Occipital lobe (tissue), 3 donors: ENCODE measurements at places on chromosomes 16 and 17.

GRCh38 chr16:75452464-75453190, 11.9 kb downstream of the TMEM170A start:
- no peak for DNase-seq

DNA sequence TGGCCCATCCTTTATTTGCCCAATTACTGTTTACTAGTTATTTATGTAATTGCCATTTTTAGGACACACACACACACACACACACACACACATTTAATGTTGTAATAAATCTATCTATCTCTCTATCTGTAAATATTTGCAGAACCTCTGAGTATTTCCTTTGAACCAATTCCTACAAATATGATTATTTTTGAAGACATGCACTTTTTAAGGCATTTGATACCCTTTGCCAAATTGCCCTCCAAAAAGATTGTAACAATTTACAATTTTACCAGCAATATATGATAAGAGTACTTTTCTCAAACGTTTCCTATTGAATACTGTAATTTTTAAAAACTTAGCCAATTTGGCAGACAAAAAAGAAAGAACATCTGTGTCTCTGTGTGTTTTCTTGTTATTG, 143.8 kb upstream of the FOXF1 start:
- no peak for DNase-seq

- DNase-seq = no peak
Observed at GRCh38 chr17:45824901-45825492, 19.7 kb upstream of the SPPL2C start.

DNA sequence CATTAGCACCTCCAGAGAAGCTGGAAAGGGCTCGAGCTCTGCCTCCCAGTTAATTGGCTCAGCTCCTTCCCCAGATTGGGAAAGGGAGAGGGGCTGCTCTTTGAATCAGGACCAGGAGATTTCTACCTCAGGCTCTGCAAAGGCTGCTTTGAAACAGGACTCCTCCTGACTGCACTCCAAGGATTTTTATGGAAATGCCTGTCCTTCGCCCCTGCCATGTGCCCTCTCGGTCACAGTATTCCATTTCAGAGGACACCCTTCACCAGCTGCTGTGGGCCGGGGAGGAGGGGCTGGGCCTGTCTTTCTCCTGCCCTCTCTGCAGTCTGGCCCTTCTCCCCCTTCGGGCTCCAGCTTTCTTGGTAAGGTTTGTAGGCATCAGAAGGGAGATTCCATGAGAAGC, 13.6 kb downstream of the MRM1 start:
- DNase-seq = no peak

DNA sequence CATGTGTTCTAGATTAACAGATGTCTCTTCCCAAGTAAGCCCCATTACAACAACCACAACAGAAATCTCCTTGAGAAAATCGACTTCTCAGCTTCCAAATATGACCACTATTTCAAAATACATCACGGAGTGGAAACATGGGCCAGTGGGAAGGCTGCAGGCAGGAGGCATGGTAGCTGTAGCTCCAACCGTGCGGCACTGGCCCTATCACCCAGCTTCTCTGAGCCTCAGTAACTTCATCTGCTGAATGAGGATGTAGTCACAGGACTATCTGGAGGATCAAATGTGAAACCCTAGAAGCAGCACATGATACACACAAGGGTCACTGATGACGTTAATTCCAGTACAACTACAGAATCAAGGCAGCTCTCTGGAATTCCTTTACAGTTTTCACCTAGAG, 112.2 kb downstream of the VPS53 start:
- no peak for DNase-seq

DNA sequence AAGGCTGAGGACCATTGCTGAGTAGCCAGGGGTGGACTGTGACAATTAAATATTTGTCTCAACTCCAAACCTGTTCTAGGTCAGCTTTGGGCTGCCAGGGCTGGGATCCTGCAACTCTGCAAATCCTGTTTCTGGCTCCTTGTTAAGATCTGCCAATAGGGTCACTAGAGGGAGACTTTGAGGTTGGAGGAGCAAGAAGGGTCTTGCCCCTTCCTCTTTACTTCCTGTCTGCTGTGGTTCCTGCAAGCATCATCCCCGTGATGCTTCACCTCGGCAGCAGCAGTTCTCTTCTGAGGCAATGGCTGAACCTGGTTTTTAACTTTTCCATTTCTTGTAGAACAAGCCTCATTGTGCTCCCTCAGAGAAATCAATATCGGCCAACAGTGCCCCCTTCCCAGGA, 124.6 kb downstream of the IRX5 start:
- DNase-seq = no peak

GRCh38 chr17:350706-351448, 1.7 kb downstream of the RPH3AL start:
- DNase-seq = no peak

- DNase-seq = no peak
Observed at GRCh38 chr17:40827746-40828453, 5.5 kb upstream of the KRT10 start.

DNA sequence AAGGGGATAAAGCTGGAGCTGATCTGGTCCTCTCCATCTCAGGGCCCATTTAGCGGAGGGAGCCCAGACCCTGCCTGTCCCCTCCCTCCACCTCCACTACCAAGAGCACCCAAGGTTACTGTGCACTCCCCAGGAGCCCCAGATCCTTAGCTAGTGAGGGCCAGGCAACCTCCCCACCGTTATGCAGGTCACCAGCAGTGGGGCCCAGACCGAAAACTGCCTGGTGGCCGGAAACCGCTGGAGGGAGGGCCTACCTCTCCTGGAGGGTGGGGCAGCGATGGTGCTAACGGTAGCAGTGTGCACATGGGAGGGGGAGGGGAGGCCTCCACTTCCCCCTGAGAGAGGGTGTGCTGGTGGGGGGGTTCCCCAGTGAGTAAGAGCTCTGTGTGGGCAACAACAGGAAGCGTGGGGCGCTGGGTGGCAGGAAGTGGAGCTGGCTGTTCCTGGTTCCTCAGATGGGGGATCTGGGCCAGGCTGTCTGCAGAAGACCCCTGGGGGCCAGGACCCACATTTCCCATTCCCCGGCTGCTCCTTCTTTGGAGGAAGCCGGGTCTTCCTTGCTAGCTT, 4.4 kb downstream of the FMNL1 start:
- DNase-seq = no peak

DNA sequence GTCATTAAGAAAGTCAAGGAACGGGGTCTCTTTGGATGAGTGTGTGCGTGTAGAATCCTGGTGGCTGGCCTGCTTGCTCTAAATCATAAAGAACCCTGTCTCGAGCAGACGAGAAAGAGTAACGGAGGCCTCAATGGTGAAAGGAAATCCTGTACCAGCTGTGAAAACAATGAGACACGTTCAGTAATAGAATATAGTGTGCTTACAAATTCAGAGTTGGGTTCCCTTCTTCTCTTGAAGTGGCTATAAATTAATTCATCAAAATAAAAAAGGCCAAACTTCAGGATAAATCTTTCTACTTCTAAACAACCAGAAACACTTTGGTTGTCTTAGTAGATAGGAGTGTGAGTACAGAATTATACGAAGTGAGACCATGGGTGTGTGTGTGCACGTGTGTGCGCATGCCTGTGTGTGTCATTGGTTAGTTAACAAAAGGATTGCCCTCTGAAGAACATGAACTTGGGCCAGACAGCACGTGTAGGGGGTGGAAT, 48.5 kb downstream of the WWOX start:
- no peak for DNase-seq

GRCh38 chr16:1469693-1470201, 5.1 kb downstream of the CLCN7 start:
- DNase-seq = no peak

DNA sequence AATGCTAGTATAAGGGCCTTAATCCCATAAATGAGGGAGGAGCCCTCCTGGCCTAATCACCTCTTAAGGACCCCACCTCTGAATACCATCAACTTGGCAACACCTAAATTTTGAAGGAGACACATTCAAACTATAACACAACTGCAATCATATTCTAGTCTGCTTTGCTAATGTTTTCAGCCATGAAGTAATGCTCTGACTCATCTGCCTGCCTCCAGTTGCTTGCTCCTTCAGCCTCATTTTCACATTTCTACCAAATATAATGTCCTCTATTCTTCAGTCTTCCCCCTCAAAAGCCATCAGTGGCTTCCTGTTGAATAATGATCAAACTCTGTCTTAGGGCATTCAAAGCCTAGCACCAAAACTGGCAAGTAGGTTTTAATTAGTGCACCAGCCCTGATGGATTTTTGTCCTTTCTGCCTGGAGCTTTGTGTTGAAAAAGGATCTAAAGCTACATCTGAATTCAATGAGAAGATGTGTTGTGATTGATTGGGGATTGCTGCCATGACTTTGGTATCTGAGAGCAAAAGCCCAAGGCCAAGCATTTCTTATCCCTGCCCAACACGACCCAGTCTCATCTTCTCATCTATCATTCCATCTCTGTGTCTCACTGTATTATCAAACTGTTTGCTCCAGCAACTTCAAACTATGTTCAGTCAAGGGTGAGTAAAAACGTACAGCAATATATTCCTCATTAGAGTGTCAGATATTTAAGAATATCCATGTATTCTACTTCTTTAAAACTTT, 140.8 kb upstream of the ELAC2 start:
- DNase-seq = no peak

DNA sequence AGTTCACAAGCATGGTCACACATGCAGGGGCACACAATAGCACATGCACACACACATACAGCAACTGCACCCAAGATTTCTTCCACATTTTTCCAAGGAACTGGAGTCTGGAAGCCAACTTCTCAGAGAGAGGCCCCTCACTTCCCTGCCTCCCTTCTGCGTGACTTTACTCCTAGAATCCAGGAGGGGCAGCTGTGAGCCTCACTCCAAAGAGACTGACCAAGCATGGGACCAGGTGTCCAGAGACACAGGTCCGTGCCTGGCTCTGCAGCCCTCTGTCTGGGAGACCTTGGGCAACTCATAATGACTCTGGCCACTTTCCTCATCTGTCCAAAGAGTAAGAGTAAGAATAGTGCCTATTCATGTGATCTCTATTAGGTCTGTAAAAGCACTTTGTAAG, 104.7 kb upstream of the TMEM132E start:
- DNase-seq = no peak

DNA sequence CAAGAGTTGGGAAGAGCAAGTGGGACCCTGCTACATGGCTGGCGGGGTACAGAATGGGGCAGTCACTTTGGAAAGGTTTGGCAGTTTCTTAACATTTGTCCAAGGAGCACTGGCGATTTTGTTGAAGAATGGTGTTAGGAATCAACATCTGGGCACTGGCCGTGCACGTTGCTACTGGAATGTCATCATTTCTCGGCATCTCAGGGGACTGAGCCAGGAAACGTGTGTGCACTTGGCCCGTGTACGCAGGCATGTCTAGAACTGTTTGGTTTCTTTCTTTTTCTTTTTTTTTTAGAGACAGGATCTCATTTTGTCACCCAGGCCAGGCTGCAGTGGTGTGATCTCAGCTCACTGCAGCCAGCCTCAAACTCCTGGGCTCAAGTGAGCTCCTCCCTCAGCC, 17.3 kb upstream of the FOXK2 start:
- DNase-seq = no peak

- DNase-seq = no peak
Observed at GRCh38 chr17:82636626-82637598, 11.3 kb downstream of the WDR45B start.

- DNase-seq = no peak
Observed at GRCh38 chr17:47719411-47720152, 13.5 kb upstream of the TBX21 start.

DNA sequence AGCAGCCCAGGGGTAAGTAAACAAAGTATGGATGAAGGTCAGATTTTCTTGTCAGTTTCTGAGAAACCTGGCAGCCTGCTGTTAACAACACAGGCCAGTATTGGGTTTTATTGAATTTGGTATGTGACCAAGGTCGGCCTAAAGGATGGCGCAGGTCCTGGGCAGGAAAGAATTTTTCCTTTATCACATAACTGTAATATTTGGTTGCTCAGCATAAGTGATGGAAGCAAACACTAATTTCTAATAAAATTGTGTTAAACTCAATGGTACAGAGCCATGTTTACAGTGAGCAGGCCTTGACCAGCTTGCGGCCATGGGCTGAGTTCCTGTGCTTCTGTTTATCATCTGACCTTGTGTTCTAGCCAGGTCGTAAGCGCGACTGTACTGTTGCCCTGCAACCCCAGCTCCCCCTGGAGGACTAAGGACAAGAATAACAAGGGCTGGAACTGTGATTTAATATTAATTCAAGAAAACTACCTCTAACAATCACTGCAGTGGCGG, 10.5 kb downstream of the POLDIP2 start:
- no peak for DNase-seq

- no peak for DNase-seq
Observed at GRCh38 chr17:68854452-68854851, 100.7 kb downstream of the ABCA8 start.

- DNase-seq = no peak
Observed at GRCh38 chr17:77817953-77818352, 140.6 kb upstream of the TNRC6C start.

DNA sequence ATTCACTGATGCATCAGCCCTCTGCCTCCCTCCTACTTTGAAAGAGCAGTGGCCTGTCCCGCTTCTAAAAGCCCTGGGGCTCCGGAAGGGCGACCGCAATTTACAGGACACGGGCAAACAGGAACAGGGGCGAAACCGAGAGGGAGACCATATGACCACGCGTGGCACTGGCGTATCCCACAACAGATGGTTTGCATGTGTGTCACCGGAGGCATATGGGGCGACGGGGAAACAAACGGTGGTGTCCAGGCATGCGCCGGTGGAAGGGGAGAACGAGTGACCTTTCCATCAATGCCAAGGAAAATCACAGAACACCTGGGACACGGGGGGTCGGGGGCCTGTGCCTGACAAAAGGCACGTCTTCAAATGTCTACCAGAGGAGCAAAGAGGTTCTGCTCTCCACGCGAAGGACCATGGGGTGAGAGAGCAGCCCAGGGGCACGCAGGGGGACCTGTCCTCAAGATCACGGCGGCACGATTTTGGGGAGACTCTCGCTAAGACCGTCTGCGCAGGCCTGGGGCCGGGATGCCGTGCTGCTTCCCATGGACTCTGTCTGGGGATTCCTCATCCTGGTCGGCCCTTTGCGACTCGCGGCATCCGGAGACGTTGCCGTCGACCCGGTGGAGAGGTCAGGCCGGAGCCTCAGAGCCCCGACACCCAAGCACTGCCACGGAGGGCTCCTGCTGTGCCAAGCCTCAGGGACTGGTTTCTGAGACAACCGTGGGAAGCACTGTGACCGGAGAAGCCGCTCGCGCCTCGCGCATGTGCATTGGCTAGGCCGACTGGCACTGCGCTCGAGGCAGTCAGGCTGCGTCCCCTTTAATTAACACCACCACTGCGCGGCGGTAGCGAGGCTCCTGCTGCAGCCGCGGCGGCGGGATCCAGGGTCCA, 12.8 kb upstream of the KCNJ18 start:
- no peak for DNase-seq

GRCh38 chr16:28823291-28823872, 583 bp downstream of the ATXN2L start:
- DNase-seq = no peak

- DNase-seq = no peak
Observed at GRCh38 chr17:357644-358043, 5.0 kb upstream of the RPH3AL start.

- no peak for DNase-seq
Observed at GRCh38 chr16:84704253-84704652, 4.5 kb downstream of the USP10 start.

- no peak for DNase-seq
Observed at GRCh38 chr17:80997424-80998117, 5.9 kb downstream of the CHMP6 start.

GRCh38 chr17:29066047-29066446, 23.1 kb downstream of the PIPOX start:
- peak; percentile 45 for DNase-seq

GRCh38 chr16:66751992-66752322, 548 bp upstream of the DYNC1LI2 start:
- no peak for DNase-seq

GRCh38 chr17:46873941-46874645, 22.7 kb downstream of the WNT9B start:
- no peak for DNase-seq

GRCh38 chr17:10563991-10564660, 14.7 kb upstream of the MYH2 start:
- no peak for DNase-seq
